ENCODE measurements at places on chromosomes 6 and 20.

GRCh38 chr6:98044791-98045470 lies 761.9 kb upstream of the MMS22L start:
- DNase-seq, result no peak

- peak; percentile 79 for DNase-seq
These were observed 42.6 kb downstream of the TRIM27 start for GRCh38 chr6:28880894-28881780.

GRCh38 chr6:133245422-133245903 lies 4.3 kb downstream of the EYA4 start:
- DNase-seq, result no peak

GRCh38 chr6:150877928-150878327 lies 12.4 kb downstream of the MTHFD1L start:
- no peak for DNase-seq

DNA sequence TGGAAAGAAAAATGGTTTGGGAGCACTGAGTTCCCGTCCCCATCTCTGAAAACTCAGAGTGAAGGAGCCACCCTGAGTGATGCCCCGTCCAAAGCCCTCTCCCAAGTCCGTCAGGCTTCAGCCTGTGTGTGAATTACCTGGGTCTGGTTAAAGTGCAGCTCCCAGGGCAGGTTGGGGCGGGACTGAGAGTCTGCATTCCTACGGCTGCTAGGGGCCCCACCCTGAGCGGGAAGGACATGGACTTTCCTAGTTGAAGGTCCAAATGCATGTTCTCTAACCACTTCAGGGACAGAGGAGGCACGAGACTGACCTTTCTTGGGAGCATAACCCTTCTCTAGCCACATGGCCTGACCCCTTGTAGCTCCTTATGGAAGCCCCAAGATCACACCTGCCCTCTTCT lies 97.2 kb downstream of the SYNDIG1 start:
- no peak for DNase-seq

- DNase-seq, result no peak
These were observed 298.6 kb downstream of the TAF4 start for GRCh38 chr20:61766921-61767610.

DNA sequence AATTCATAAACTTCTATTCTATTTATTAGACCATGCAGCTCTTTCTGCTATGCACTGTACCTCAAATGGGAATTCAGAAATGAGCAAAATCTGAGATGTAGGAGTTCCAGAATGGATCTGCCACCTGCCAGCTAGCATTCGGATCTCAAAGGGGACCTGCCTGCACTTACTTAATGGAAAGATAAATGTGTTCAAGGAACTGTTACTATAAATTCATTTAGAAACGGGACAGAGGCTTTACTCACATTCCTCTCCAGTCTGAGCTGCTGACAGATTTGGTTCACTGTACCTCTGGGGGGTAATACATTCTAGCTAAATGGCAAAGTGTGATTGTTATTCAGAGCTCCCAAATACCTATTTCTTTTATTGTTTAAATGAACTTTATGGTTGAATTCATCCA lies 384.1 kb downstream of the GRIK2 start:
- no peak for DNase-seq

DNA sequence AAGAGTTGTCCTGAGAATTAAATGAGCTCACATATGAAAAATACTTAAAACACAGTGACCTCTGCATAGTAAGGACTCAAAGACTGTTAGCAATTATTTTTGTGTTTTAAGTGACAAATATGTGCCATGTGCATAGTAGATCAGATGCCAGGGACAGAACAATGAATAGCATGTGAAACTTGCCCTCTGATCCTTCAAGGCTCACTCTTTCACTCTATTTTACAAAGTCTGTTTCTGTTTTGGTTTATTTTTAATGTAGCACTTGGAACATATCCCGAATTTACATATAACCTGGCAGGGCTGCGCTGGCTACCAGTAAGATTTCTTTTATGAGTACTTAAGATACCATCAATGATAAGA lies 135.5 kb upstream of the TNFAIP3 start:
- no peak for DNase-seq

GRCh38 chr6:83958241-83958685 lies 75.3 kb upstream of the MRAP2 start:
- no peak for DNase-seq

- no peak for DNase-seq
These were observed 112.1 kb downstream of the WDR27 start for GRCh38 chr6:169589699-169590257.

- no peak for DNase-seq
These were observed 23.6 kb downstream of the GMDS start for GRCh38 chr6:2221726-2222274.

DNA sequence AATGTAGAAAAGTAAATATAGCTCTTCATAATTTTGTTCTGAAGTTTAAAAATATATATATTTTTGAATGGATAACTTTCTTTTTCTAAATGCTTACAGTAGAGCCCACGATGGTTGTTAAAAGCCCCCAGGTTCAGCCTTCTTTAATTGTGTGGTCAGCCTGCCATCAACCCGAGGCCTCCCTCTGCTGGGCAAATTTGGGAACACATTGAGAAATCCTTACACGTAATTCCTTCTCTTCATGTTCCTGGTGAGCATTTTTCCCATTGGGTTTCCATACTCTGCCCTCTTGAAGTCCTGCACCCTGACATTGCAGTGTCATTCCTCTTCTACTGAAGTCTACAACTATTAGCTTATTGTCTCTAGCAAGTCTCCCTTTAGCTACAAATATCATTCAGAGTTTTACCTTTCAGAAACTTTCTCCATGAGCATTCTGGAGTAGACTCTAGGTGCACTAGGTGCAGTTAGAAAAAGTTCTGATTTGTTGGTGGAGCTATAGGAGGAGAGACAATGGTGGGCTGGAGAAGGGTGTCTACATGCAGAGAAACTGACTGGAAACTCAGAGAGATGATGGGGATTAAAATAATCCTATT lies 40.6 kb downstream of the TRIM38 start:
- peak; percentile 51 for DNase-seq

- DNase-seq, result no peak
These were observed 199.3 kb upstream of the SGK1 start for GRCh38 chr6:134517145-134517658.

- DNase-seq, result no peak
These were observed 141.5 kb downstream of the LY86 start for GRCh38 chr6:6729971-6730370.

DNA sequence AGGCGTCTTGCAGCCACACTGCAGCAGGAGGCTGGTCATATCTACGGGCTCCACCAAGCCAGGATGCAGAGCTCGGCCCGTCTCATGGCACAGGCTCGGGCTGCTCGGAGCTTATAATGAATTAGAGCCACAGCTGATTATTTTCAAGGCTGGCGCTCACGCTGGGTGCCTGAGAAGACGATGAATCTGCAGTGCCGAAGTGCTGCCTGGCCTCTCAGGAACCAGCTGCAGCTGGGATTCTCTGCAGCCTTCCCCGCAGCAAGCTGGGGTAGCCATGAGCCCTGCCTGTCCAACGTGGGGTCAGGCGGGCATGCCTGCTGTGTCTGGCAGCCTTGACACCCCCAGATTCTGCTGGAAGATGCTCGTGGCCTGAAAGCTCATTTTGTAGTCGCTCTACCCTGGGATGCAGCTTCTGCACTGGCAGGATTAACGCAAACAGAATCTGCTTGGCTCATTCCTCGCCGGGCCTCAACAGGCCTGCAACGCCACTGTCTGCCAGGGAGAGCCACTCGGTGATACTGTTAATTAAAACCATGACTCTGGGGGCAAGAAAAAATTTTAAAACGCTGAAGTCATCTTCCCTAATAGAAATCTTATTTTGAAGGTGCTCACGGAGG lies 104.3 kb downstream of the CDH26 start:
- DNase-seq, result no peak

DNA sequence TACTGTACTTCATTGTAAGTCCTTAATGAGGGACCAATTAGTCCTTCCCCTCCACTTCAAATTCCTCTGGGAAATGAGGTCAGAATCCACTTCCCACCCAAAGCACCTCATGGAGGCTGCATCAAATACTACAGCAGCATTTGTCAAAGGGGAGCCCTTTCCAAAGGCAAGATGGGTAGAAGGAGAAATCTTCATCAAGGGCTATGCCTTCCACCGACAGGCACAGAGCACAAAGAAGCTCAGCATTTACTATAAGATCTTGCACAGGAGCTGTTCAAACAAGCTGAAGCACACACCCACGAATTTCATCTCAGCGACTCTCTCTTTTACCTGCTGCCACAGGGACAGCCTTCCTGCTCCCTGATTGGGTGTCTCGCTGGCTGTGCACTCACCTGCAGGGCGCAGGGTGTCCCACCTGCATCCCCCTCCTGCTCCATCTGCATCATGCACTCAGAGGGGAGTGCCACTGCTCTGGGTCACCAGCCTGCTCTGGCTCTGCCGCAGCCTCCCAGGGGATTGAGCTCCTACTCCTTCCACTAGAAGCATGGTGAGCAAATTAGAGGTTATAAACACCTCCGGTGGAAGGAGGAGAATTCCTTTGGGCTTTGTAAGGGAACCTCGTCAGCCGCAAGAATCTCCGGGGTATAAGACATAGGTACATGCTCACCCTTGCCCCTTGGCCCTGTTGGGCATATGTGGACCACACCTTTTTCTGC lies 164.5 kb downstream of the ATXN1 start:
- no peak for DNase-seq

- DNase-seq, result no peak
These were observed 223.9 kb upstream of the THEMIS start for GRCh38 chr6:128124713-128125112.

DNA sequence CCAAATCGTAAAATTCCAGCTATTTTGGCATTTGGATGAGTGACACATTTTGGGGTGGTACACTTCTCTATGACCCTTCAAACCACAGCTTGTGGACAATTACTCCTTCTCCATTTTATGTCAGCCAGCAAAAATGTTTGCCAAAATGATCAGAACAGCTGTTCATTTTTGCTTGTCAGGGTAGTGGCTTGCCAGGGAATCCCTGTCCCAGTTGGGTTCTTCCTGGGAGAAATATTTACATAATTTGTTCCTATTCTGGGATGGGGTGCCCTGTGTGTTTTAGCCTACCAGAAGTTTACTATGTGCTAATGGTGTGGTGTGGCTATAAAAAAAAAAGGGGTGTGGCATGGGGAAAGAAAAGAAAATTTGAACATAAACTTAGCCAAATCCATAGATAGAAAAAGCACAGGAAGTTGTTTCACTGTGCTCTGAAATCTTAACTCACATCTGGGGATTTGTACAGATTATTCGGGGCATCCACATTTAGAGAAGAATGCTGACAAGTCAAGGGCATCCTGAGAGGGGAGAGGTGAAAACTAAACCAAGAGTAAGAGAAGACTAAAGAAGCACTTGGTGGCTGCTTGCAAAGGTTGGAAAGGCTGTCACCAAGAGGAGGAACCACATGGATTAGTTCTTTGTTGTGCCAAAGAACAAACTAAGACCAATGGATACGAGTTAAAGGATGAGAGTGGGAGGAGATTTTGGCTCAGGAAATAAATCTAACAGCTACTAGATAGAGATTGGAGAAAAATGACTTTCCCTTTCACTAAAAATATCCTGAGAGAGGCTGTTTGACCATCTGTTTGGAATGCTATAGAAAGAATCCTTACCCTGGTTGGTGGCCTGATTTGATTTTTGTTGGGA lies 55.2 kb upstream of the RBM24 start:
- peak; percentile 28 for DNase-seq

DNA sequence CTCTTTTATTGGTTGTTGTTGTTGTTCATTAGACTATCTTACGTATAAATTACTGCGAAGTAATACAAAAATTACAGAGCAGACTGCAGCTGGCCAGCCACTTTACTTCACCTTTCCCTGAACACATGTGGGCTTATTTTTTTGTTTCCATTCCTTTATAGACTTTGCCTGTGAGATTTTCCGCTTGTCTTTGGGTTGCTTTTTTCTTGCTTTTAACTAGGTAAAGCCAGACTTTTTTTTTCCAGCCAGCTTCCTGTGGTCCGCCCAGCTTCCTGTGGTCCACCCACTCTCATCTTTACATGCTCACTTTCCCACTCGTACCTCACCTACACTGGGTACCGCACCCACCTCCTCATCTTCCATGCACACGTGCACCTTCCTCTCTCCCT lies 79.0 kb downstream of the IPCEF1 start:
- DNase-seq, result no peak

DNA sequence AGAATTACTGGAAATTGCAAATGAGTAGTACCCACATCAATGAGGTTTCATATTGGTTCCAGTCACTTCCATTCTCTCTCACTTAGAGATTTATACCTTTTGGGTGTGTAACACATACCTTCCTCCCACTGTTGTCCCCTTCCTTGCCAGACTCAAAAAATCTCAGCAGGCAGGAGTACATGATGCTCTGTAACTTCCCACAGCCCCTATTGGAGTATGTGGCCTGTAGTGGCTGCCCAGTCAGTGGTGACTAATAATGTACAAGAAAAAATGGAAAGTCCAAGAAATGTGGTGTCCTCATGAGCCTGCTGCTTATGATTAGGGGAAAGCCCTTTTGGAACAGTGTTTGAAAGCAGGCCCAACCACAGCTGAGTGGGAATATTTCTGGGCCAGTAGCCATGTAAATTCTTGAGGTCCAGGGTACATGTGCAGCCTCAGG lies 312.0 kb downstream of the ZFAND3 start:
- DNase-seq, result no peak

DNA sequence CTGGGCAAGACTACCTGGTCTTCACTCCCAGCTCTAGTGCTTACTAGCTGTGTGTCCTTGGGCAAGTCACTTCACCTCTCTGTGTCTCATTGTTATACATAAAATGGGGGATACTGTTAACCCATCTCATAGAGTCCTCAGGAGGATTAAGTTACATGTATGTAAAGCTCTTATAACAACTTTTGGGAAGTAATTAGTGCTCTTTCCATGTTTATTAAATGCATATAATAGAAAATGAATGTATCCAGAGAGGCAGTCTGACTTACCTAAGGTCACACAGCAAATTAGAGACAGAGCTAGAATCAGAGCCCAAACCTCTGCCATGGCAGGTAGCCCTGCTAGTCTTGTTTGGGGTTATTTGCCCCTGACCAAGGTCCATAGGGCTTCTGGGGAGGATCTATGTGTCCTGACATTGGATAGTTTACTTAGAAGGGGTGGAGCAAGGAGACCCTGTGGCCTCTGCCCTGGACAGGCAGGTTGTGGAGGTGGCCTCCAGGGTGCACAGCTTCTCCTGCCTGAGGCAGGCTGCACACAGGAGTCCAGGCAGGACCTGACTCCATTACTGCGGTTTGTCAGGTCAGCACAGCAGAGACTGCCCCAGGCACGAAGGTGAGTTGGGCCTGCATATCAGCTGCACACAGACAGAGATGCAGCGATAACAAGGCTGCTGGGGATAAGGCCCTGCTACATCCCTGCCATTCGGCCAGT lies 8.4 kb upstream of the MAPK13 start:
- DNase-seq, result no peak

- DNase-seq, result no peak
These were observed 100.2 kb downstream of the PREP start for GRCh38 chr6:105302617-105303128.

GRCh38 chr20:62935204-62935967 lies 2.6 kb upstream of the GID8 start:
- DNase-seq, result no peak

DNA sequence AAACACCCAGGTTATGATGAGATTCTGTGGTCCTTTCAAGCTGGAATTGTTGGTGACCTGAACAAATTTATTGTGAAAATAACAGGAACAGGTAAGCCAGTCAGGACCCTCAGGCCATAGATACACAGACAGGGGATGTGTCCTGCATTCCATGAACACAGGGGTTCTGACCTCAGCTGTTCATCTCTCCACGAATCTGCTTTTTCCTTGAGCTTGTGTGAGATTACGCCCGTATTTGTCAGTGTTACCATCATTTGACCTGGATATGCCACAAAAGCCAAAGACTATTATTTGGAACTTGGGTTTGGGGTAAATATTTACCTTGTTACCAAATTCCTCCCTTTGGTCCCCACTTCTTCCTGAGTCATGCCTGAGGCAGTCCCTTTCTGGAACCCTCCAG lies 288.9 kb downstream of the PREX1 start:
- no peak for DNase-seq
